ENCODE measurements at places on chromosomes 2 and 18.
A peak's percentile ranks its signal among the peaks of the same experiment; 100 is the strongest.

GRCh38 chr2:158747281-158747680 lies 47.8 kb upstream of the DAPL1 start:
- no peak for DNase-seq

- no peak for DNase-seq
Measured at GRCh38 chr2:105990624-105991023, 203.5 kb downstream of the UXS1 start.

DNA sequence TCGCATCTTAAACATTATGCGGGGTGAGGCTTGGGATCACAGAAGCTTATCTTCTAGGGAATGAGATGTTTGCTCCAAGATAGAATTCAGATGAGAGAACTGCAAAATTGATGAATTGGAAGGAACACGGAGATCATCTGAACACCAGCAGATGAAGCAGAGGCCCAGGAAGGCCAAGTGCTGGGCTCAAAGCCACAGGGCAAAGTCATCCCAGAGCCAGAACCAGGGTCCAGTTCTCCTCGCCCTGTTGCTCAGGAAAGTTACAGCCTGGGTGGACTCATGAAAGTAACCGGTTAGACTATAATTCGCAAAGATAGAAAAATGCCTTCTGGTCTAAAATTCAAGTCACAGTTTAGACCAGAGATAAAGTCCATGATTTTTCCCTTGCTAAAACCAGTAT lies 456.1 kb upstream of the ID2 start:
- no peak for DNase-seq

DNA sequence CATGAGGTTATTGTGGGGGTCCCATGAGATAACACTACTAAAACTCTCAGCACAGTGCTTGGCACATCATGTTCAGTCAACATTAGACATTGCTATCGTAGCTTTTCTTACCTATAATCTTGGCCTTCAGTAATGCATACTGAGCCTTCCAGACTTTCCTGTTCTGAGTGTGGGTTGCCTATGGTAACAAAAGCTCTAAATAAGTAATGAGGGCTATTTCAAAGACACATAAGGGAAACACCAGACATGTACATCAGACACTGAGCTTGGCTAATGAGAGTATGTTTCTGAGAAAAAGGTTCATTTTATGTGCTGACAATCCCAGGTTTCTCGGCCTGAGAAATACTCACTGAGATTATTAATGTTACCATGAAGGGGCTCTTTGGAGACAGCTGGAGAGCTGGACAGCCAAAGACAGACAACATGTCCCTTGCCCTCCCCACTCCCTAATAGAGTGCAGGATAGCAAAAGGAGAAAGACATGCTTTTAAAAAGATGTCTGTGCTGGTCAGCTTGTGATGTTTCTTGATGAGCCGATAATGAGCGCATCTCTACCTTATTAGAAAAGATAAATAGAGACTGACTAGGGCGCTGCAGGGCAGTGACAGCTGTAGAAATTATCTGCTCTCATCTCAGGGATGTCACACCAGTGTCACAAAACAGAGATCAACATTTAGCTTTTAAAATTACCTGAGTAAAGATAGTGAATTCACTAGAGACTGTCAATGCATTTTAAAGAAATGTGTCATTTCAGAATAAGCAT lies 25.4 kb downstream of the POLE4 start:
- no peak for DNase-seq

- peak; percentile 83 for DNase-seq
Measured at GRCh38 chr2:3223080-3223923, 154.3 kb downstream of the EIPR1 start.

DNA sequence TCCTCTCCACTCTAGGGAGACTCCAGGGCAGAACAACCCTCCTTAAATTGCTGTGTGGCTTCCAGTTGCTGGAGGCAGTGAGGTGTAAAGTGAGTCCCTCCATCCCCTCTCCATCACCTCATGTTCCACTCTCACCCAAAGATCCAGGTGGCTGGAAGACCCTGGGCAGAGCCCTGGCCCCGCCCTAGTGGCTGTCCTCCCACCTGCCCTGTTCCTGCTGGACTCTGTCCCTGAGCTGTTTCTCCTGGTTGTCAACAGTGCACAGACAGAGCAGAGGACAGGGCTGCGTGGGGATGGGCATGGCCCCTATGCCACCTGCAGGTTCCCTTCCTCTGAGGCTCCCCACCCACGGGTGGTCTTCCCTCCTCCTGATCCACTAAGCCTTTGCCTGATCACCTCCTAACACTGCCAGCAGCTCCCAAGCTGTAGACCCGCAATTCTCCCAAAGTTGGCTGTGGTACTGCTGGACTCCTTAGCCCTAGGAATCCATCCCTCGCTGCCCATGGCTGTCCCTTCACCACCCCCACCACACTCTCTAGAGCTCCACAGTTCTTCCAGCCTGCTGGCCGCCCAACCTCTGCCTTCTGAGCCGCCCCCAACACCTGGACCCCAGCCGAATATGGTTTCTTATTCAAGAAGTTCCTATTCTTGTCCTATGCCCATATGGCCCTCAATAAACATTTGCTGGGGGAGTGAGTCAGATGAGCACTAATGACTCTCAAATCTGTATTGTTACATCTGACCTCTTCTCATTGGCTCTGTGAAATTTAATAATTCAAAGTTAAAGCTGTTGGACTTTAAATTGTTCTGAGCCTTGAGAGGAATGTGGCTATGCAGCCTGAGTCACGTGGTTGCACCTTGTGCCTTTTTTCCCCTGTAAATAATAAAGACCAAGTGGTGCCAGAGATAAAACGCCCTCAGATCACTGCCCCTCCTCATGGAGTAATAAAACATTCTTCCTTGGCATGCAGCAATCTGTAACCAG lies 260.0 kb upstream of the HS6ST1 start:
- DNase-seq, result no peak

DNA sequence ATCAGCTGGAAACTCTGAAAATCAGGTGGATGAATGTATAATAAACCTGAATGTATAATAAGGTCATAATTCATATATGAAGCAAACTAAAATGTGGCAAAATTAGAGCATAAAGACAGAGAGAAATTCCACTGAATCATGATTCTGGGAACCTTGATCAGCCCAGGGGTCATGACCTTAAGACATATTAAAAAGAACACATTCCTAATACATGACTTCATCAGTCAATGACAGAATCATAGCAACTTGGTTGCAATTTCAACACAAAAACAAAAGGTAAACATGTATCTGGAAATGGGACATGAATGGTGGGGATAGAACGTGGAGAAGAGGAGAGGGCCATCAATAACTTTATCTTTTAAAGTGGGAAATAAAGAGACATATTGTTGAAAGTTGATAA lies 17.6 kb downstream of the AFF3 start:
- DNase-seq, result no peak

GRCh38 chr2:88933980-88934379 lies 242.5 kb downstream of the RPIA start:
- no peak for DNase-seq

DNA sequence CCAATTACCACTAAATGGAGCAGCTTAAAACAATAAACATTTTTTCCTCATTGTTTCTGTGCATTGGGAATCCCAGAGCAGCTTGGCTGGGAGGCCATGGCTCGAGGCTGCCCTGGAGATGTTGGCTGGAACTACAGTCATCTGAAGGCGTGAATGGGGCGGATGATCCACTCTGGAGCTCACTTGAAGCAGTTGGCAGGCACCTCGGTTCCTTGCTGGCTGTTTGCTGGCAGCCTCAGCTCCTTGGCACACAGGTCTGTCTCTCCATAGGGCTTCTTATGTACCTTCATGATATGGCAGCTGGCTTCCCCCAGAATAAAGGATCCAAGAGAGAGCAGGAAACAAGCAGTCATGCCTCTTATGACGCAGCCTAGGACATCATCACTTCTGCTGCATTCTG lies 227.0 kb upstream of the COPS8 start:
- DNase-seq, result no peak

- DNase-seq, result no peak
Measured at GRCh38 chr2:14675489-14675888, 43.0 kb downstream of the LRATD1 start.

- no peak for DNase-seq
Measured at GRCh38 chr2:187689372-187689771, 135.1 kb upstream of the TFPI start.

GRCh38 chr2:159177957-159178356 lies 108.5 kb downstream of the WDSUB1 start:
- no peak for DNase-seq

All from stimulated activated CD4-positive, alpha-beta T cell treated with anti-CD3 and anti-CD28 coated beads, Interleukin-4, amount 100 ng/mL, for 1 hour (primary cell).